Naive thymus-derived CD8-positive, alpha-beta T cell (primary cell): ENCODE measurements at places on chromosomes 7 and 10.

DNA sequence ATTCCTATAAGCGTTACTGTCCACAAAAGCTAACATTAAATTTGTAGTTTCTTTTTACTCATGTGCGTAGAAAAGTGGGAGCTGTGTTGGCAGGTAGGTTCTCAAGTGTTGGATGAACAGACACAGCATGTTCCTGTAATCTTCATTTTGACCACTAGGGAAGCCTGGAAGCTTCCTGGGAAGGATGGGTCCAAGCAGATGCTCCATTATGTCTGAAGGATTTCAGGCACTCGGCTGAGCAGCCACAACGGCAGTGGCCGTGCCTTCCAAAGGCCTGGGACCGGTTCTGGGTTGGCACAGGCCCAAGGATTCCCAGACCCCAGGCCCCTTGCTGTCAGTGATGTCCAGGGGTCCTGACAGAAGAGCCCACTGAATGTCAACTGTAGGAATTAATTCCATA lies 386.3 kb downstream of the TNS3 start:
- no peak for DNase-seq

DNA sequence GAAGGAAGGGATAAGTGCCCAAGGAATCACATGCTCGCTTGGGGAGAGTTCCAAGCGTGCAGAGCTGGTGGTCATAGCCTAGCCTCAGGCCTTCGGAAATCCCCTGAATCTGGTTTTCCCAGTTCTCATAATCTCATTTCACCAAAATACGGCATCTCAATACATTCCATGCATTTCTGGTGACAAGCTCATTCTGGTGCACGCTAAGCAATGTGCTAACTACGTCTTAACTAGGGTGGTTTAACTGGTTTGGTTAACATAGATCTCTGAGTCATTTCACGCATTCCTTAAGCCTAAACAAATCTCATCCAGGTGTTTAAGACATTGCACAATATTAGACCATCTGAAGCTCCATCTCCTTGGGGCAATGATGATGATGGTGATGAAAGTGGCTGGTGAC lies 72.9 kb upstream of the STEAP1B start:
- DNase-seq: no peak

DNA sequence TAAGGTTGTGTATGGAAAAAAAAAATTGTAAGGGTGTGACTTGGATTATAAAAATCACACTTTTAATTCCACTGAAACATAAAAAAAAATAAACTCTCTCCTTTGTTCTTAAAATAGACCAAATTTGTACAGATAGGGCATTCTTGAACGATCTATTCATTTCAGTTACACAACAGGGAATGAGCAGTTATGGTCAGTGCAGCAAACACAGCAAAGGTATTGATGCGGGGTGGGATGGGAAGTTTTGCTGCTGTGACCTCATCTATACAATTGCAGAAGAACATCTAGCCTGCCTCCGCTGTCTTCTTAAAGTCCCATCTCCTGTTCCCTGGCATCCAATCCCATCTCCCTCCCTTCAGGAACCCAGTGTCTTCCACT lies 580.2 kb downstream of the SUGCT start:
- no peak for DNase-seq

- DNase-seq: no peak
Measured at GRCh38 chr7:120843109-120843508, 14.8 kb downstream of the TSPAN12 start.

DNA sequence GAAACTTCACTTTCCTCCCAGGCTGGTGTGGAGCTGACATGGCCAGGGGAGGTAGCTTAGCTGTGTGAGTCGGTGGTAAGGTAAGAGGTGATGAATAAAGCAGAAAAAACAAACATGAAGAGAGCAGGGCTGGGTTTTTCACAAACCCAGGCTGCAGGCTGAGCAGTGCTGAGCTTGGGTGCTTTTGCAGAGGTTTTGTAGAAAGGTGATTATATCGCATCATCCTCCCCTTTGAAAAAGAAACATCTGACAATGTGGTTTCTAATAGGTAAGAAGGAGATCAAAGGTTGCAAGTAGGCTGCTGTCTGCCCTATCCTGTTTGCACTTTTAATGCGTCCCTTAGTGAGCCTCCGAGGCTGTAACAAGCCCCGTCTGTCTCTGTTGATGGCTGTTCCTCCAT lies 69.6 kb upstream of the GRM8 start:
- peak; percentile 23 for DNase-seq

DNA sequence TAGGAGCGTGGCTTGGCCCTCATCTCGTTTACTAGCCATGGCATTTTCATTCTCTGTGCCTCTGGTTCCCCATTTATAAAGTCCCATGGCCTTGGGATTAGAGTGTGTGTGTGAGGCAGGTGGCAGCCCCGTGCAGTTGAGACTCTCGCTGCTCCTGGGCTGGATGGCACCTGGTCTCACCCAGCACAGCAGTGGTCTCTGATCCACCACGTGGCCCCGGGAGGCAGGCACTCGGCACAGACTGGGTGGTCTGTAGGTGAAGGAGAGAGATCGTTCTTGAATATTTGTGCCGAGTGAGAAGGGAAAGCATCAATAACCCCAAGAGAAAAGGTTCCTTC lies 50.4 kb downstream of the CALML3 start:
- no peak for DNase-seq

DNA sequence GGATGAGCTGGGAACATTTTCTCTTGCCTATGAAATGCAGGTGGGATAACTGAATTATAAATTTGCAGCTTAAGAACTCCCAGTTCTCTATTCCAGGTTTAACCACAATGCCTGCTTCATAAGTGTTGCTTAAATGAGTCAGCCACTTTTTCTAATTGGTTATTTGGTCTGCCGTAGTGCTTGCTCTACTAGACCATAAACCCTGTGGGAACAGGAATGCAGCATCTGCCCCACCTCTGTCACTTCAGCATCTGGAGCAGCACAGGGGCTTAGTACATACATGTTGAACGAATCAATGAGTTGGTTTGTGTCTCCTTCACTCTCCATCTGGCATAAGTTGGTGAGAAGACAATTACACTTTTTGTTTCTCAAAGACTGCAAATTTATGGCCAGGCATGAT lies 95.2 kb upstream of the PTER start:
- DNase-seq: no peak

DNA sequence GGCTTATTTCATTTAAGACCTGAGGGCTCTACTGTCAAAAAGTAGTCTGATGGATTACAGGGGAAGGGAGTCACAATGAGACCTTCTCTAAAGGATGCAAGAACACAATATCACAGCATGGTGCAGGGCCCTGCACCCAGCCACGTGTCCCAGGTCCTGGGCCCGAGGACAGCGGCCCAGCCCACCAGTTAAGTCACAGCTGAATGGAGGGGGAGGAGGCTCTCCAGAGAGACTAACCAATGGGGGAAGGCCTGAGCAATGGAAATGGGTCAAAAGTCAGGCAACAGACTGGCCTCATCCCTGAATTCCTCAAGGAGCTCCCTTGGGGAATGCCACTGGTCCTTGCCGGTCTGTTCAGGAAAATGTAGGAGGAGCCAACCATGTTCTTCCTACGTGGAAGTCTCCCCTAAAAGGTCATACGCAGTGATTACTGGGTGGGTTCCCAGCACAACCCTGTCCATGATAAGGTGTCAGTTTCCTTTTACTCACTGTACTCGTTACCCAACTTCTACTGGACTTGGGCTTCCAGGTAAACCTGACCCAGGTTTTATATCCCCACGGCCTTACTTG lies 28.3 kb downstream of the CCDC3 start:
- DNase-seq: no peak

GRCh38 chr10:84846658-84847316 lies 518.4 kb downstream of the CCSER2 start:
- no peak for DNase-seq

DNA sequence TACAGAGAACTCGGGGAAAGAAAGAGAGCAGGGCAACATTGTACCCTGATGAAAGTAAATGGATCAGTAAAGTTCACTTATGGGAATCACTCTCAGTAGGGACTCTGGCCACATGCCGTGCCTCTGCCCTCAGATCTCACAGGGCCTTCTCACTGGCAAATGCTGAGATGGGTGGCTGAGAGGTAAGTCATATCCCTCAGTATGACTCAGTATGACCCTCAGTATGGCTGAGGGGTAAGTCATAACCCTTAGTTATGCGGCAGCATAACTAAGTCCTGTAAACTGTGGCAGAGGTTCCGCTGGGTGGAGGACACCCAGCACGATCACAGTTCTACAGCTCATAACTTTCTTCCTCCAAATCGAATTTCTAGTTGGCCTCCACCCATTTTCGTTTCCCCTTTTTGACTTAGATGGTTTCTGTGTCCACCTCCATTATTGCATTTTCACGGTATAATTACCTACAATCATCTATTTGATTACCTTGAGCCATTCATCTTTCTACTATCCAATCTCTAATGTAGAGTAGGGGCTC lies 26.5 kb upstream of the WNT16 start:
- no peak for DNase-seq

- no peak for DNase-seq
Measured at GRCh38 chr7:4951903-4952636, 6.9 kb downstream of the MMD2 start.

DNA sequence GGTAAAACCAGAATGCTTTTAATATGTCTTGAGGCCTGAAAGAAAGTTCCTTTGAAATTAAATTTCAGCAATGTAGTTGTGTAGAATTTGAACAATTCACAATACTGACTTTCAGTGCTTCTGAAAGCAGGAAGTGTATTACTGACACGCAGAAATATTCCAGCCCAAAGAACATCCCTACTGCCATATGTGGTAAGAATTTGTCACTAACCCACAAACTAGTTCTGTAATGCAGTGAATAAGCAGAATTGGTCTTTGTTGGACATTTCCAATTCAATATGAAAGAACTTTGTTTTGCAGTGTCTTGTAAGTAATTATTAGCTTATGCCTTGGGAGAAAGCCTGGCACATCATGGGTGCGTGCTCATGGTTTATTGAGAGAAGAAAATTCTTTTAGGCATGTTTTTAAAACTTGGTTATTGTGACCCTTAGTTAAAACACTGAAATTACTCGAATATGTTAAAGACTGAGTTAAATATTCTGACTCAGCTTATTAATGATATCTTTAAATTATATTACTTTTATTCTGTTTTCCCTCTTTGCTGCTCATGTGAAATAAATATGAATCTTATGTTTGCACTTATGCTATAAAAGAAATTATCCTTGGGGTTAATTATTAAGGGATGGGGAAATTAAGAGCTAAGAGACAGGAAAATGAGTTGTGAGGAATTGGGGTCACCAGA lies 33.4 kb downstream of the PTPN12 start:
- DNase-seq: no peak

- DNase-seq: no peak
Measured at GRCh38 chr7:114415064-114415989, 712 bp downstream of the FOXP2 start.

DNA sequence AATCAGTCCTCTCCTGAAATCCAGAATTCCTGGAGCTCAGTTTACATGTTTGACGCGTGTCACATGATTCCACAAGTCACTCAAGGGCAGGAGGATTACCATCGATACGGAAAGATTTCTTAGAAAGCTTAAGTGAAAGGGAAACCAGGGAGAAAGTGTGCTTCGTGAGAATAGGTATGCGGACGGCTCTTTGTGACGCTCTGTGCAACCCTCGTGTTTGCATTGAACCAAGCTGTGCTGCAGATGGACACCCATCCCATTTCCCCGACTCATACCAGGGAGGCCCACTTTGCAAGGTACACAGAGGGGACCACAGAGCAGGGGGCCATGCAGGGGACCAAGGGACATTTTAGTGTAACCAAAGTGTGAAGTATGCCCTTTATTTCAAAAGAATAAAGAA lies 43.2 kb downstream of the IKZF1 start:
- no peak for DNase-seq
